AG04449 (cell line): ENCODE measurements at places on chromosomes 2 and 18.

DNA sequence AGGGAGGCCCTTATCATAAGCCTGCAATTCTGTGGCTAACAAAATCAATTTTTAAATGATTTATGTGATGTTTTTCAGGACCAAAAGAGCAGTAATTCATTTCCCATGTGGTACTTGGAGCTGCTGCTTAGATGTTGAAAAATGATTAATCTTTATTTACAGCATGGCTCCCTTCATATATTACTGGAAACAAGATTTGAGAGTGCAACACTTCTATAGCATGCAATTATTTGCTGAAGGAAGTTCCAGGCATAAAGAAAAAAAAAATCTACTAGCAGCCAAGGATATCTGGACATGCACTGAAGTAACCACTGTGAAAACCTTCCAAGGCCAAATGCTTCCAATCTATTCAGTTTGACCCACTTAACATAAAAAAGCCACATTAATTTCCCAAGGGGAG, 186.3 kb downstream of the SLC8A1 start:
- DNase-seq, result no peak

DNA sequence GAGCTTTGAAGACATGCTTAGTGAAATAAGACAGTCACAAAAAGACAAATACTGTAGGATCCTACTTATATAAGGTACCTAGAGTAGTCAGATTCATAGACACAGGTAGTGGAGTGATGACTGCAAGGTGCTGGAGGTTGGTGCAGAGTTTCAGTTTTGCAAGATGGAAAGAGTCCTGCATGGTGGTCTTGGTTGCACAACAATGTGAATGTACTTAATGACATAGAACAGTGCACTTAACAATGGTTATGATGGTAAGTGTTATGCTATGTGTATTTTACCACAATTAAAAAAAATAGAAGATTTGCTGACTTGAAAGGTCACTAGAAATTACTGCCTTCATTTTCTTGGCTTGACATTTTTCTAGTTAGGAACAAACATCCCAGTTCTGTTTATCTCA, 9.5 kb downstream of the CERS6 start:
- DNase-seq, result no peak

DNA sequence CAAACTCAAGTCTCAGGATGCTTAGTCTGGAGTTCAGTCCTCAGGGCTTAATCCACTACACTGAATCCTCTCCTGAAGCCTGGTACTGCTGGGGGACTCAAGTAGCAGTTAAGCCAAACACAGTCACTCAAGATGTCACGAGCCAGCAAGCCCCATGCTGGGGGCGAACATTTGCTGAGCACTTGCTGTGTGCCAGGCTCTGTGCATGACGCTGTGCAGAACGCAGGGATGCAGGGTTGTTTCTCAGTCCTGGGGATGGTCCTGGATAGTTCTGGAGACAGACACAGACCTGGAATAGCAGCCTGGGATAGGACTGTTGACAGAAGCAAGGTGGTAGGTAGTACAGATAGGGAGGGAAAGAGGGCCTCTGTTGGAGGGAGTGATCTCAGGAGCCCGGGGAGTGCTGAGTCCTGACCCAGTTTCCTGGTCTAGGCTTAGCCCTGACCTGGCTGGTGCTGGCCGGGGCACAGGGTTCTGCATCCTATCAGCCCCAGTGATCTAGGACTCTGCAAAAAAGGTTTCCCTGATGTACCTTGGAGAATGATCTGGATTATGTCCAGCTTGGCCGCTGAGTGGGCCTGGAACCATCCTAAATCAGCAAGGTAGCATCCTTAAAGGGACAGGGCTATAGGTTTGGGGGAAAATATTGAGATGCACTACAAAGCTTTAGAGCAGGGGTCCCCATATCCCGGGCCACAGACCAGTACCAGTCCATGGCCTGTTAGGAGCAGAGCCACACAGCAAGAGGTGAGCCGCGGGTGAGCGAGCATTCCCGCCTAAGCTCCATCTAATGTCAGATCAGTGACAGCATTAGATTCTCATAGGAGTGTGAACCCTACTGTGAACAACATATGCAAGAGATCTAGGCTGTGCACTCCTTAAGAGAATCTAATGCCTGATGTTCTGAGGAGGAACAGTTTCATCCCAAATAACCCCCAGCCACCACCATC, 54.7 kb upstream of the OTOF start:
- no peak for DNase-seq

DNA sequence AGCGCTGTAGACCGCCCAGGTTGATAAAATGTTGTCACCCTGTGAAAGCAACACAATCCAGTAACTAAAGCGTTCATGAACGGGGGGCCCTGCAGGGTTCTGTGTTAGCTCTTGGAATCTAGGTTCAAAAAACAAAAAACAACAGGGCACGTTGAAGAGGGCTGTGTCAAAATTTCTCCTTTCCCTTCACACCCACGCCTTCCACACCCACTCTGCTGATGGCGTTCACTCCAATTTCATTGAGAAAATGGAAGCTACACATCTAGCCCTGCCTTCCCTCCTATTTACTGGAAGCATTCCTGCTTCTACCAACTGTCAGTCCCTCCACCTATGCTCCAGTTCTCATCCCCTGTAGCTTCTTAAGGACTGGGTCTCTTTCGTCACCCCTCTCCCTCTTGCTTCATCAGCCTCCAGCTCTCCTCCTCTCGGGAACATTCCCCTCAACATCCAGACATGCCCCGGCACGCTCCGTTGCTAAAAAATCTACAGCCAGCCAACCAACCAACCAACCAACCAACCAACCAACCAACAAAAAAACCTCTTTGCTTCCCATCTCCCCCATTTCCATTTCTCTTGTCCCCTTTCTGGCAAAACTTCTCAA, 98.4 kb upstream of the SP3 start:
- no peak for DNase-seq

DNA sequence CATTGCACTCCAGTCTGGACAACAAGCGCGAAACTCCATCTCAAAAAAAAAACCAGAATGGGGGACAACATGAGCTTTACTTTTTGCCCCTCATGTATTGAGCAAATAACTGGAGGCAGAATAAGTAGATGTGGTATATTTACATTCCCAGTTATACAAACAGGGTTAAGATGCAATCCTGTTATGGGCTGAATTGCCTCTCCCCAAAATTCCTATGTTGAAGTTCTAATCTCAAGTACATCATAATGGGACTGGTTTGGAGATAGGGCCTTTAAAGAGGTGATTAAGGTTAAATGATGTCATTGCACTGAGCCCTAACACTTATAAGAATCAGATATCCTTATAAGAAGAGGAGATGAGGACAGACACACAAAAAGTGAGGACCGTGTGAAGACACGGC, 319.8 kb upstream of the KLHL29 start:
- no peak for DNase-seq
